SIG-M5 (cell line): ENCODE measurements at places on chromosomes 11 and 22.

- no peak for DNase-seq
These were observed 881.0 kb upstream of the TENM4 start for GRCh38 chr11:80321786-80322185.

GRCh38 chr11:43694477-43694876 is 13.9 kb downstream of the HSD17B12 start:
- no peak for DNase-seq

DNA sequence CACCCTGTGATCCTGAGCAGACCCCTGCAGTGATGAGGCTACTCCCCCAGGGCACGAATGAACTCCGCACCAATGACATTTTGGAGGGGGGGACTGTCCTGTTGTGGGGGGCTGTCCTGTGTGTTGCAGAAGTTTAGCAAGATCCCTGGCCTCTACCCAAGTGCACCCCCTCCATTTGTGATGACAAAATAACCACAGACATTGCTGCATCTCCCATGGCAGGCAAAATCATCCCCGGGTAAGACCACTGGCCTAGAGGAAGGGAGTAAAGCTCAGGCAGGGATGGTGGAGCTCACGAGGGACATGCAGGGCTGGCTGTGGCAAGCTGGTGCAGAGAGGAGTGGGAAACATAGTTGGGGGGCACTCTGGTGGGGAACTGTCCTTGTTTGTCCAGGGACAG is 40.6 kb downstream of the NECTIN1 start:
- no peak for DNase-seq

GRCh38 chr11:75004215-75004614 is 15.5 kb downstream of the NEU3 start:
- no peak for DNase-seq

DNA sequence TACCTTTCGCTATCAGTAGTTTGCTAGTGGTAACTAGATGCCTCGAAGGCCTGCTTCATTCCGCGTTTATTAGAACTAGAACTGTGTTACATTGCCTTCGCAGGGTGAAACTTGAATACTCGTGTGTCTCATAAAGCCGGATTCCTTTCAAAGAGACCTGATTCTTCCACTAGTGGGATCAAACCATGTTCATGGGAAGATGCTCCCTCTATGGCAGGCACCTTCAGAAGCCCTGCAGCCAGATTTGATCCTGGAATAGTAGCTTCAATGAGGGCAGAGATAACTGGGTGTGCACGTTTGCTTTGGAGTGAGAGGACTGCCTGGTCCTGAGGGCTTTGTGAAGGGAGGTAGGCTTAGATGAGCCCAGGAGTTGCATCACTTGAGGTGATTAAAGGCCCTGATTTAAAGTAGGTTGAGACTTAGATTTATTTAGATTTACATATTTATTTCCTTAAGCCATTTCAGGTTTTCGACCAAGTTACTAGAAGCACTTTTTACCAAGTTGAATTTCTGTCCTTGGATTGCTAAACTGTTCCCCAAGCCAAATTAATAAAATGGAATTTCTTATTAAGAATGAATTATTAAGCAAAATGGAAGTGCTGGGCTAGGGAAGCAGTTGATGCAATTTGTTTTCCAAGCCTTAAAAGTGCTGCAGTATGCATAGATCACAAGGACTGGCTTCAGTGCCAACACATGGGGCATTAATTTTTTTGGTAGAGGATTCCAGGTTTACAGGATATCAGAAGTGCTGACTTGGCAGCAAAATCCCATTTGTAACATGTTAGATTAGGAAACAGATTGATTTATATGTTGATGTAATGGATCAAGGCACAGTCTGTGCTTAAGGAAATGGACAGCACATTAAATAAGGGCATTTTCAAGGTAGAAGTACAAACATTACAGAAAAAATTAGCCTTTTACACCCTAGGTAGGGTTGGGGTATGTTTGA is 32.9 kb downstream of the APLP2 start:
- DNase-seq = no peak

DNA sequence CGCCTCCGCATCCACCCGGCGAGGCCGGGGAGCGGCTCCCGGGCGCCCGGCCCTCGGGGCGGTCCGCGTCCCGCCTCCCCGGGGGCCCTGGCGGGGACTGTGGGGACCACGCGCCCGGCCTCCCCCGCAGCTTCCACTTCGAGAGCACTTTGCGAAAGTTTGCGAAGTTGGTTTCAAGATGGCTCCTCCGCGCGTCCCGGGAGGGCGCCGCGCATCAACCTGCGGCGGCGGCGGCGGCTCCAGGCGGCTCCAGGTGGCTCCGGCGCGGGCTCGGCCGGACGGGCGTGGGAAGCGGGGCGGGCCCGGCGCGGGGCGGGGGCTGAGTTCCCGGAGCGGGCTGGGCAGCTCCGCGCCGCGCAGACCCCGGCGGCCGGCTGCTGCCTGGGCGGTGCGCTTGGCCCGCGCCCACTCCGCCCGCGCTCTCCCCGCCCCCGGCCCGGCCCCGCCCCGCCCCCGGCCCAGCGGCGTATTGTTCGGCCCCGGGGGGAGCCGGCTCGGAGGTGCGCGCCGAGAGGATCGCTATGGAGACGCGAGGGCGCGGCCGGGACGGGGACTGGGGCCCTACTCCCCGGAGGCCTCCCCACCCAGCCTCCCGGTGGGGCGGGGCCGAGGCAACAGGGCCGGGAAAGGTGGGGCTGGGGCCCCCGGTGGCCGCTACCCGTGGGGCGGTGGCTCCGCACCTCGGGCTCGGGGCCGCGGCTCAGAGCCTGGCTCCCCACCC is at the start of gene CELSR1:
Gene CELSR1 (minus strand): TSS at position 396 of the 721 bp plus-strand sequence. CDS start 450 bp downstream, outside the sequence.
- no peak for DNase-seq

DNA sequence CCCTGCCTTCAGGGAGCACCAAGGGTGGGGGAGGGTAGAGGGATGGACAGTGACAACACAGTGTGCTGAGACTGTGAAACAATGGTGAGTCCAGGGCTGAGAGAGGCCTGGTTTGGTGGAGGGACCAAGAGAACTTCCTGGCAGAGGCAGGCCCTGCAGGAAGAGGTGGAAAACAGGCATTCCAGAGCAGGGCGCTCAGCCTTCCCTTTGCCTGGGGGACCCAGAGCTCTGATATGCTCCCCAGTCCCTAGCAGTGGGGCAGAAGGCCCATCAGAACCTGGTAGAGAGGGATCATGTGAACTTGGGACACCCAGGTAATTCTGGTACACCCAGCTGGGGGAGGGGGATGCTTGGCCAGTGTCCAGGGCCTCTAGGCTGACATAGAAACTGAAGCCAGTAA is 17.2 kb upstream of the UVRAG start:
- DNase-seq = no peak

DNA sequence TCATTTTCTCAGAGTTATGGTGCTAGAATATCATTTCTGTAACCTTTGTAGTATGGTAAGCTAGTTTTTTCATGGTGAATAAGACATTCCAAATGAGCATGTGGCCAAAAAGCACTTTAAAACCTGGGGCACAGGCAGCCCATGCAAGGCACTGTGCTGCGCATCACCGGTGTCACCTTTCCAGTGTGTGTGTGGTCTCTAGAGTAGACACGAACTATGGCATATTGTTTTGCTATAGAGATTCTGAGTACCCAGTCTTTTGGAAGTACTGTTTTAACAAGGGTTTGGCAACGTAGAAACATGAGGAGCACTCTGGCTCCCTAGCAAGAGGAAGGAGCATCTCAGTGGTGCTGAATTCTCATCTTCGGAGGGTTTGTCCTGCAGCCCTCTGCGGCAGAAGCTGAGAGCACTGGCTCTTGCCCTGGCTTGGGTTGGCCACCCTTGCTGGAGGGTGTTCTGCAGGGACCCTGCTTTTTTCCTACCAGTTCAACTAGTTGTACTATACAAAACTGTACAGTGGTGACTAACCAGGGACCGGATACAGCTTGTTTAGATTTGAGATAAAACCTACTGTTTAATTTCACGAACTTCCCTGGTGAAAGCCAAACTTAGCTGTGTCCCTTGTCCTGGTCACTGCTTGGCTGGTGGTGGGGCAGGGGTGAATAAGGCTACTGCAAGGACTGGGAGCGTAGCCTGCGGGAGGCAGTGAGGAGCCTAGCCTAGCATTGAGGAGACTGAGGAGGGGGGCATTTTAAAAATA is 135.7 kb downstream of the ATXN10 start:
- DNase-seq = no peak

- DNase-seq = no peak
These were observed 14.0 kb upstream of the RELT start for GRCh38 chr11:73361953-73362776.

- no peak for DNase-seq
These were observed 184.0 kb upstream of the GUCY1A2 start for GRCh38 chr11:107202241-107202640.

GRCh38 chr11:1258401-1259075 is 35.7 kb downstream of the MUC5B start:
- DNase-seq = no peak

DNA sequence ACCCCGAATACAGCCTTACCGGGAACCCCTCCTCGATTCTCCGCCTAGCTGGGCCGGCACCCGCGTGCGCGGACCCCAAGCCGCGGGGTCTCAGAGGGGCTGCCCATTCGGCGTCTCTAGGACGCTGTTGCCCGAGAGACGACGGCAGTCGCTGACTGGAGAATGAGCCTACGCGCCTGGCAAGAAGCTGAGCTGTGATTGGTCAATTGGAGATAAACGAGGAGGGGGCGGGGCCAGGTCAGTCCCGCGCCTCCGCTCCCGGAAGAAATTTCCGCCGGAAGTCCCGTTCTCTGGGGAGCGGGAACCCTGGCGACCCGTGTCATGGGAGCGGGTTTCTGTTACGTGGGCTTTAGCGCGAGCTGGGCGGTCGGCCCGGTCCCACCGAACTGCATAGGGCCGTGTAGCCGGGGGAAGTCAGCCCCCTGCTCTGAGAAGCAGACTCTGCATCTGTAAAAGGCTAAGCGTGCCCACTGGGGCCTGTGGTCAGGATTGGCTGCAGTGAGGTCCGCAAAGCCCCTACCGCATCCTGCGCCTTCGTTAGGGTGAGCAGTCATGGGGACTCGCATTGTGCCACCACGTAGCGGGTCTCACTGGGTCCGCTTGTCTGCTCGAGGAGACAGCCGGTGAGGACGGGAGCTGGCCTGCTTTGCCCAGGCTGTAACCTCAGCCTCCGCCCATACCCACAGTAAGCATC is at the start of gene EFCAB6:
Gene EFCAB6 (minus strand): TSS at position 157 of the 694 bp plus-strand sequence. CDS start 29,987 bp downstream, outside the sequence.
- DNase-seq = peak; percentile 41

DNA sequence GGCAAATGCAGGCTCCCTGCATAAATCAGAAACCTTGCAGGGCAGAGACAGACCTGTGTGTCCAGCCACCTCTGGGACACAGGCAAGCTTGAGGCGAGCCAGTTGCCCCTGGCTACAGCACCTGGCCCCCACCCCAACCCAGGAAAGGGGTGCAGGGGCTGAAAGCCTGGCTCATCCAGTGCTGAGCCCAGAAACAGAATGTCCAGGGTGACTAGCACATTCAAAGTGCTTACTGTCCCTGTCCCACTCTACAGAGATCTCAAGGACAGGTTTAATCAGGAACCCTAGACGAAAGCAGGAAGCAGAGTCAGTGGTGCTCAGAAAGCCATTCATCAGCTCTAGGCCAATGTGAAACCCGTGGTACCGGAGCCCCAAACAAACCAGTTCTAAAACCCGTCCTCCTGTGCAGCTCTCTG is 31.9 kb downstream of the PLEKHA7 start:
- DNase-seq = no peak
